ENCODE measurements at places on chromosomes 6 and 20.

GRCh38 chr6:43005844-43006243 lies 7.9 kb downstream of the MEA1 start:
- no peak for DNase-seq

- no peak for DNase-seq
Observed at GRCh38 chr6:33272275-33273128, 627 bp downstream of the RPS18 start.

- peak; percentile 34 for DNase-seq
Observed at GRCh38 chr6:128156321-128157111, 255.7 kb upstream of the THEMIS start.

GRCh38 chr20:10125757-10126156 lies 91.0 kb downstream of the ANKEF1 start:
- no peak for DNase-seq

DNA sequence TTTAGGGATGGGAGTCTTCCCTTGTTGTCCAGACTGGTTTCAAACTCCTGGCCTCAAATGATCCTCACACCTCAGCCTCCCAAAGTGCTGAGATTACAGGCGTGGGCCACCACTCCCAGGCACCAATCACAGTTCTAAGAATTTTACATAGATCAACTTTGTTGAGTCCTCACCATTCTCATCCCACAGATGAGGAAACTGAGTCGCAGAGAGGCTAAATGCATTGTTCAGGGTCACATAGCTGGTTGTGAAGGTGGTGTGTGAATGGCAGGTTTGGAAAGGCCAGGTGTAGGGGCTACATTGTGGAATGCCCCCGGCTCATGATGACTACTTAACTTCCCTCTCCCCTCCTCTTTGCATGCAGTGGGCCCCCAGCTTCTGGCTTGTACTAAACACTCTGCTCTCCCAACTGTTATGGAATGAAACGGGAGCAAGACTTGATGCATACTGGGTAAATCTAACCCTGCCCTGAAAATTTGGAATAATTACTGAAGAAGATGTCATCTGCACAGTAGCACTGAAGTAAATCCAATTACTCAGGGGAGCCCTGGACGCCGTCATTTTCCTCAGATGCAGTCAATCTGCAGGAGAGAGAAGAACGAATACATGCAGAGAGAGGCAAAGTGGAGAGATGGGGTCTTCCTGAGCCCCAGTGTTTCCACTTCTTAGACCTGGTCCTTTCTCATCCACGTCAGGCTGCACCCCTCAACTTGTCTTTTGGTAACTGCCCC lies 102.3 kb upstream of the ZNF217 start:
- DNase-seq = no peak

DNA sequence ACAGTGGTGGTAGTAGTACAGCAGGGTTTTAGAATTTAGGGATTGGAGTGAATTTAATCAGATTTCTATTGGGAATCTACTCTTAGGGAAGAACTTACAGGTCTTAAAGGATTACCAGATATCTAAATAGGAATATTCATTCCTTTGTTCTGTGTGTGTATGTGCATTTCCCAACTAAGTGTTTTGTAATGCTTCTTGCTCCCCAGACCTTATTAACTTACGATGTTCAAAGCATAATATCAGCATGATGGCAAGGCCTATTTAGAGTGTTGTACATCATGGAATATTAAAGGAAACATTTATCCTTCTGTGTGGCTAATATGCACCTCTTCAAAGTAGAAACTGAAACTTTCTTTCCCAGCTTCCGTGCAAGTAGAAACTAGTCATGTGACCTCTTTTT lies 133.9 kb downstream of the EPM2A start:
- DNase-seq = no peak

GRCh38 chr20:3430376-3431069 lies 23.1 kb upstream of the DNAAF9 start:
- peak; percentile 86 for DNase-seq

DNA sequence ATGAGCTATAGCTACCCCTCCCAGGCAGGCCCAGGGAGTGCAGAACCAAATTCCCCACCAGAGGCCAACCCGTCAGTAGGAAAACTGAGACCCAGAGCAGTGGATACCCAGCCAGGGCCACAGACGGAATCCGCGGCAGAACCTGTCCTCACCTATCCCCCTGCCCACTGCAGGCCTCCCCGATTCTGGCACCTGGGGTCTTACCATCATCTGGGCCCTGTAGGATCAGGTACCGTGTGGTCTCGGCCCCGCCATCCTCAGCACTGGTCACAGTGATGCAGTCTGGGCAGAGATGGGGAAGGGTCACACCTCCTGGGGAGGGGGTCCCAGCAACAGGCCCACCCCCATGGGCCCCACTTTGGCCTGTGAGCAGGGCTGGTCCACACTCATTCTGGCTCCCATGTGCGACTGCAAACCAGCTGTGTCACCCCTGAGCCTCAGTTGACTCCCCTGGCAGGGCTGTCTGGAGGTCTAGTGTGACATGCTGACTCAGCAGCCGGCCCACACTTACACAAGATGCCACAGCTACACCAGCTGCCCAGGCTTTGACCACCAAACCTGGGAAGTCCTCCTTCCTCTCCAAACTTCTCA lies 3.8 kb downstream of the ZNF335 start:
- DNase-seq = no peak

DNA sequence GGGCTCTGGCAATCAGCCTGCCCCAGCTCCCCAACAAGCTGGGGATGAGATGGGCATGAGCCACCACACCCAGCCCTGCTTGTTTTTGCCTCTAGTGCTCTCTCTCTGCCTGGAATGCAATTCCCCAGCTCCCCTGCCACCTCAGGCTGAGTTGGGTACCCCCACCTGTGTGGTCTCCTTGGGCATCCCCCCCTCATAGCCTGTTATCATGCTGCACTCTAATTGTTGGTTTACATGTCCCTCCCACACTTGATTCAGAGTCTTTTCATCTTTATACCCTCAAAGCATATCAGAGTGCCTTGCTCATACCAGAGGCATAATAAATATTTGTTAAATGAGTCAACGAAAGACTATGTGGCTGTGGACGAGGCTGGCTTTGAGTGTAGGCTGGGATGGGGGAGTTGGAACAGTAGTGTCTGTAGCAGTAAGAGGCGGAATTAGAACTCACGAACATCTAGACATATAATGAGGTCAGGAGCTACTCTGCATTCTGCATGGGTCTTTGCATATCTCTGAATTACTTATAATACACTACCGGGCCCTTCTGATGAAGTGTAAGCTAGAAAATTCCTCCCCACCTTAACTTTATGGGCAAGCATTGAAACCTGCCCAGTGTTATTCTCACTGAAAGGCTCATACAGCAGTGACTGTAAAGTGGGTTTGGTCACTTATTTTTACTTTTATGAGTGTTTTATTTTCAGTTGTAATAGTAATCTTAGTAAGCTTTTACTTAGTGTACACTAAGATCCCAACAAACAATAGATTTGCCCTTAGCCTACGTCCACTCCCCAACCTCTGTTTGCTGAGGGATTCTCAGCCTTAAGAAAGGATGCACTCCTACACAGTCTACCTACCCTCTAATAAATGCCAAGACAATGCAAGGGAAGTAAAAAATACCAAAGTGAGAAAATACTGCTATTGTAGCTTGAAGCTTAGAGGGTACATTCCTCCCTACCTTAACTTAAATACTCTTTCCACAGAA lies 58.7 kb downstream of the EDN1 start:
- DNase-seq = no peak

- no peak for DNase-seq
Observed at GRCh38 chr6:170024940-170025339, 265.9 kb downstream of the DLL1 start.

- DNase-seq = no peak
Observed at GRCh38 chr20:2004171-2004570, 10.3 kb upstream of the PDYN start.

DNA sequence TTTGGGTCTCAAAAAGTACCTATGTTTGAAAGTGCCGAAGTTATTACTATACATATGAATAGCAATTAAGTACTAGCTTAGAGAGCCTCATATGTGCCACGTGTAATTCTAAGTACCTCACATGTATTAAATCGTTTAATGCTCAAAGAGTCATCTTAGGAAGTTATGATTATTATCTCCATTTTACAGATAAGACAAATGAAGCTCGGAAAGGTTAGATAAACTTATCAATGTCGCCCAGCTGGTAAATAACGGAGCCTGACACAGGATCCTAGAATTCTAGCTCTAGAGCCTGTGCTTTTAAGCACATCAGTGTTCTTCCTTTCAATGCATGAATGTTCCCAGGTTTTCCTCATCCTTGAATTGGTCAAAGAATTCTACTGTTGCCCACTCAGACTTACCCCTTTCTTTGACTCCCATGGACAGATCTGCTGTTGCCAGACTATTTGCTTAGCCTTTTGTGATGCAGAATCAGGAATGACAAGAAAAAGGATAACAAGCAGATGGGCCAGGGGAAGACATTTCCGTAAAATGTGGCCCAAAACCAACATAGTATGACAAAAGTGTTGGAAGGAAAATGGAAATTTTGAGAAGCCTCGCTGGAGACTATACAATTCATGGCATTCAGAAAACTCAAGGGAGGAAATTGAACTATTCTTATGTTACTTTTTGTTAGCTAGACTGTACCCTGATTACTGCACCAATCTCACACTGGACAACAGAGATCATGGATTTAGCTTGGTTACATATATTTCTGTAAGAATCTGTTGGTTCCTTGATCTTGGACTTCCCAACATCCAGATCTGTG lies 237.1 kb upstream of the CITED2 start:
- no peak for DNase-seq

GRCh38 chr6:33853736-33854135 lies 49.9 kb upstream of the MLN start:
- DNase-seq = no peak

DNA sequence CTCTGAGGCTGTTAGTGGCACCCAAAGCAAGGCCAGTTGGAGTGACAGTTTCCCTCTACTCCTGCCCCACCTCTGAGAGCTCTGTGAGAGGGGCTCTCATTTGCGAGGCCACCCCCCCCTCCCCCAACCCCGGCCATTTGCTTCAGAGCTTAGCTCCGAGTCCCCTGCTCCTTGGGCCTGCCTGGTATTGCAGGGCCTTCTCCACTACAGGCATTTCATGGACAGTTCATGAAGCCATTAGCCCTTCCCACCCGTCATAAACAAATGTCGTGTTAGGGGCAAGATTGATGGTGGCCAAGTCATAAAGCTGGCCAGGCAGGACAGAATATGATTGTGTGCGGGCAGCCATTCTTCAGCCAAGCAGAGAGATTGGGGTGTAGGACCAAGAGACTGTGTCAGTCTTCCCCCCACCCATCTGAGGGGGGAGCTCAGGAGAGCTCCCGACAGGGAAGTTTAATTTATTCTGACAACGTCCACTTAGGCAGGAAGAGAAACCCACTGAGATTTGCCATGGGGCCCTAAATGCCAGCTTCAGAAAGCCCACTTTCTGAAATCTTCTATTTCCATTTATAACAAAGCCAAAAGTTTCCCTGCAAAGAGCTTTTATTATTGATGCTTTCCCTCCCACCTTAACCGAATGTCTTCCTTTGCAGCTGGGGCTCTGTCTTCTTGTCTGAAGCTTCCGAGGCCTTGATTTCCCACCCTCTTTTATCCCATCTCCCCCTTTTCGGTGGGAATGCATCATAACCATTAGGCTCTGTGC lies 7.2 kb downstream of the FOXC1 start:
- no peak for DNase-seq

DNA sequence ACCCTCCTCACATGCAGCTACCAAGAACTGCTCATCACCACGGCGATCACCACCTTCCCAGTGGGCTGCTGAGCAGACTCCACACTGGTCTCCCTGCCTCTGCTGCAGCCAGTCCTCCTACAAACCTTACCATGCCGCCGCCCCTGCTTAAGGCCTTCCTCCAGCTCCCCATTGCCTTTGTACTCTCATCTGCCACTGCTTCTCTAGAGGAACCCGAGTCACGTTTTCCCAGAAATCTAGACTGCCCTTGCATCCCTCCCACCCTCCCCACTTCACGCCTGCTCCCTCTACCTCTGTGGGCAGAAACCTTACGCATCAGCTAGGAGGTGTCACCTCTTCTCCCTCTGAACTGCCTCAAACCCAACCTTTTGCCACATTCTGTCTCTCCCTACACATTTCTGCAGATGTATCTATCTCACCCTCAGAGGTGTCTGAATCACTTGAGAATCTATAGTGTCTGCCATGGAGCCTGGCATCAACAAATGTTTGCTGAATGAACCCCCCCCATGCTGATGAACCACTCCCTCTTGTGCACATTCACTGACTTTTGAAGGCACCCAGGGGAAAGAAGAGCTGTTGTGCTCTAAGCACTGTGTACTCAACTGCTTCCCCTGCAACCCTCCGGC lies 4.3 kb downstream of the E2F1 start:
- no peak for DNase-seq

- no peak for DNase-seq
Observed at GRCh38 chr20:59411589-59411988, 111.2 kb downstream of the EDN3 start.

GRCh38 chr6:126302191-126302590 lies 37.7 kb upstream of the CENPW start:
- no peak for DNase-seq
